ENCODE measurements at places on chromosomes 1 and 21.

DNA sequence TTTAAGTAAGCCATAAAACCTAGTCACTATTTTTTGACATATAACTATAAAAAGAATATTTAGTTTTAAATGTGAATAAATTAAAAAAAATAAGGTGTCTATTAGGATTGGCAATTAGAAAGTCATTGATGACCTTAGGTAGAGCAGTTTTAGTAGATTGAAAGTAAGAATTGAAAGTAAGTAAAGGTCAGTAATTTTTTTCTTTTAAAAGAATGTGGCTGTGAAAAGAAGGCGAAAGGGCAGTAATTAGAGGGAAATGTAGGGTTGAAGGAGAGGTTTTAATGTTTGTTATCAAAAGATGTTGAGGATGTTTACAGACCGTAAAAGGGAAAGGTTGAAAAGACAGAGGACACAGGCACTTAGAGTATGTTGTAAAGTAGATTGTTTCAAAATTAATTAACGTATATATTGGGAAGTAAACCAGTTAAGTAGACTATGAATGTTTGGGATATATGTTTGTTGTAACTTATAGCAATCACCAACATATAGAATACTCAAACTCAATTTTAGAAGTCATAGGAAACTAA lies 41.0 kb downstream of the ZFYVE9 start:
- no peak for DNase-seq

DNA sequence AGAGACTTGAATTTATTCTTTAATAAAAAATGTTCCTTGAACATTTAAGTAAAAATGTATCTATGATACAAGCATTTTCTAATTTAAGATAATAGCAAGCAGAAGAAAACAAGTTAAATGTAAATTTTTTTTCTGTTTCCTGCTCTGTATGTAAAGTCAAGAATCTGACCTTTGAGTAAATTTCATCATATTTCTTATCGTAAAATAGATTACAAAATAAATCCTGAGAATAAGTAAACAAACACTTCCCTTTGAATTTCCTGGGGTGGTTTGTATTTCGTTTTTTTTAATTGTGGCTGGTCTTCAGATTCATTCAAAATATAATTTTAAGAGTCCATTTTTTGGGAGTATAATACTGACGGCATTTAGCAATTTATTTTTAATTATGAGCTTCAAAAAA lies 77.6 kb downstream of the POU2F1 start:
- no peak for DNase-seq

GRCh38 chr1:94983171-94983739 lies 56.3 kb upstream of the CNN3 start:
- DNase-seq: peak; percentile 94

DNA sequence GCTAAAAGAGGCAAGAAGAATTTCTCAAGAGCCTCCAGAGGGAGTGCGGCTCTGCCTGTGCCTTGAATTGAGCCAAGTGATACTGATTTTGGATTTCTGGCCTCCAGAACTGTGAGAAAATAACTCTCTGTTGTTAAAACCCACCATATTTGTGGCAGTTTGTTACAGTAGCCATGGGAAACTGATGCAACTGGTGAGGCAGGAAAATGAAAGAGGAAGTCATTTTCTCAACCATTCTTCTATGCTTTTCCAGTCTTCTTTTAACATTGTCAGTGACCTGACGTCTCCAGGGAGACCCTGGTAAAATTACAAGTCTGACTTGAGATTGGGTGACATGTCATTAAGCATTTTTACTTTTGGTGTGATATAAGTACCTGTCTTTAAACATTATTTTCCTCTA lies 5.8 kb downstream of the OR6P1 start:
- DNase-seq: no peak

DNA sequence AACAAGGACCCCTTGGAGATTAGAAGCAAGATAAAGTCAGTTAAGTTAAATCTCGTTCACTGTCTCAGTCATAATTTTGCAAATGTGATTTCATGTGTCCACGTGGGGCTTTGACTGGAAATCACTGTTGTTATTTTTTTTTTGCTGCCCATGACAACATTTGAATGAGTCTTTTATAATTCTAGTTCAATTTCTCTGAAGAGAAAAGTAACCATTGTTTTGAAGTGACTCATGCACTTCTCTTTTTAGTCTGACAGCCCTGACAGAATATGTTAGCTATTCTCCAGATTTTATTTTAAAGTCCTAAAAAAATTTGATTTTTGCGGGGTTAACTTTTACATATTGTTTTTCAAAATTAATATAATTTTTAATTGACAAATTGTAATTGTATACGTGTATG lies 30.7 kb upstream of the NLRP3 start:
- peak; percentile 31 for DNase-seq

DNA sequence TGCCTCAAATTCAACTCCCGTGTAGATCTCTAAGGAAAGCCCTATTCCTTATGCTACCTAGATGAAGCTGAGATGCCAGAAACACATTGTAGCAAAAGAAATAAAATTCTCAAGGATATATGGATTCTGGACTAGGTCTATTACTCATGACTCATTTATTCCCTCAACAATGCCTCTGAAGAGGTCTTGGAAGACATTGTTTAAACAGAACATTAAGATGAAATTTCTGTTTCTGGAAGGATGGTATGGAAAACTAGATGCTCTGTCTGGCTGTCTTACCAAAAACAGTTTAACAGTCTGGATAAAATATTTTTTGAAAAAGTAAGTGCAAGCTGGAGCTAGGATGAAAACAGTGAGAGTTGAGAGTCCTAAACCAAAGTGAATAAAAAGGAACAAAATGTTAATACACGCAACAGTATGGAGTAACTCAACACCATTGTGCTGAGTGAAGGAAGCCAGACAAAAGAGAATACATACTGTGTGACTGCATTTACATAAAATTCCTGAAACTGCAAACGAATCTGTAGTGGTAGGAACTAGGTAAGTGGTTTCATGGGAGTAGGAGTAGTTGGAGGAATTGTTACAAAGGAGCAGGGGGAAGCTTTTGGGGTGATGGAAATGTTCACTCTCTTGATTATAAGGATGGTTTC lies 59.3 kb upstream of the GNG12 start:
- DNase-seq: no peak

DNA sequence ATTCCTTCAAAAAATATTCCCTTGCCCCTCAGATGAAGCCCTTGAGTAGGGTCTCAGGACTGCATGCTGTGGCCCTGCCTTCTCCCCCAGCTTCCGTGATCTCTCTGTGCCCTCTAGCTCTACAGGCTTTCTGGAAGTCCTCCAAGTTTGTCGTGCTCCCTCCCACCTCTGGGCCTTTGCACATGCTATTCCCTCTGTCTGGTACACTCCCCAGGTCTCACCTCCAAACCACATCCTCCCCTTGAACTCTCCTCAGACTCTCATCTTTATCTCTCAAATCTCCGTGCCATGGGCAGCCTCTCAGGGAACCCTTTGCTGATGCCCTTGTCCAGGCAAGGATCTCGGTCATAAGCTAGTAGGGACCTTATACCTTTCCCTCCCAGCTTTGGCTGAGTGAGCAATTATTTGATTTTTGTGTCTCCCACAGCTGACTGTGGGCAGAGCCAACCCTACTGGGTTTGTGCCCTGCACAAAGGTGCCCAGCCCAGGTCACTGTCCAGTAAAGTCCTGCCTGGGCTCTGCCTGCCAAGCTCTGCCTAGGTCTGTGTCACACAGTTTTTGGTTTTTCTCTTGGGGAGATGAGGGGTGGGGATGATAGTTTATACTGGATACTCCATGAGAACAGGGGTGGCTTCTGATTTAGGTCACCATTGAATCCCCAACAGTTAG lies 188.1 kb downstream of the ZNF281 start:
- DNase-seq: no peak

- no peak for DNase-seq
Observed at GRCh38 chr1:89298461-89298860, 25.8 kb upstream of the GBP5 start.

DNA sequence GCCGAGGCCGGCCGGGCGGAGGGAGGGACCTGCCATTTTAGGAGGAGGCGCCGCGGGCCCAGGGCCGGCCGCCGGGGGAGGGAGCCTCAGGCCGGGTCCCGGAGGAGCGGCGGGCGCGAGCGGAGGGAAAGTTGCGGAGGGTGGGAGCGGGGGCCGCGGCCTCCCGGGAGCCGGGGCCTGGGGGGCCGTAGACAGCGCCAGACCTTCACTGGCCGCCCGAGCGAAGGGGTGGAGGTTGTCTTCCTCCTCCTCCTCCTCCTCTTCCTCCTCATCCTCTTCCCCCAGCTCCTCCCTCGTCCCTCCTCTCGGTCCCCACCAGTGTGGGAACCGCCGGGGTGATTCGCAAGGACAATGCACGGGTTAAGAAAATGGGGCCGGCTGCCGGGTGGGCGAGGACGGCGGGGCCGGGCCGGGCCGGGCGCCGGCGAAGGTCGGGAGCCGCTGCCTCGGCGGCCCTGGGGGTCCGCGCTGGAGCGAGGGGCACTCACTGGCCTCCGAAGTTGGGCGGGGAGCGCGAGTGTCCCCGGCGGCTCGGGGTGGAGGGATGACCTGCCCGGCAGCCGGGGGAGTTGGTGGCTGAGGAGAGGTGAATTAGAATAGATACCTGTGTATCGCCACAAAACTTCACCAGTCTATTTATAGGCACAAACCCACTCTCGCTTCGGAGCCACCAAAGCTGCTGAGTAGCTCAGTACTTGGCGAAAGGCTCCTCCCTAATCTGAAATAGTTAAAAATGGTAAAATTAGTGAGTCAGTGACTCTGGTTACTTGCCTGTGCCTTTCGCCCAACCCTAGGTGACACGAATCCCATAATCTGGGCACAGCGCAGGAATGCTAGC lies 1.3 kb downstream of the DYRK1A start:
- DNase-seq: peak; percentile 42

GRCh38 chr1:44312399-44313196 lies 42.5 kb downstream of the ERI3 start:
- DNase-seq: no peak

- peak; percentile 88 for DNase-seq
Observed at GRCh38 chr1:6743189-6744101, 41.8 kb upstream of the CAMTA1 start.

GRCh38 chr1:10679496-10680220 lies 116.8 kb downstream of the CASZ1 start:
- DNase-seq: peak; percentile 26

GRCh38 chr1:228147768-228148167 lies 2.0 kb upstream of the GJC2 start:
- no peak for DNase-seq

DNA sequence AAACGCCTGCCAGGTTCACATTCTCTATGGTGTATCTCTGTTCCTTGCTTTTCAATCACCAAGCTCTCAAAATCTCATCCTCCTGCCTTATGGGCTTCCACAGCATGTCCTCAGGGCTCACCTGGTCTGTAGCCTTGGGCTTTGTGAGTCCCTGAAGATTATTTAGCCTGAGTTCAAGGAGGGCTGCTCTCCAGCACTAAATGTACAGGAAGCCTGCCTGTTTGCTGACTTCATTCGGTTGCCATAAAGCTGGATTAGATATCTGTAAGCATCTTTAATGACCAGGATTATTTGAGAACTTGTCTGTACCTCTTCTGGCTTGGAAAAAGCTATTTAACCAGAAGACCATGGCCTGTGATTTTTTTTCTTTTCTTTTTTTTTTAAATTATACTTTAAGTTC lies 6.9 kb upstream of the REG4 start:
- no peak for DNase-seq

DNA sequence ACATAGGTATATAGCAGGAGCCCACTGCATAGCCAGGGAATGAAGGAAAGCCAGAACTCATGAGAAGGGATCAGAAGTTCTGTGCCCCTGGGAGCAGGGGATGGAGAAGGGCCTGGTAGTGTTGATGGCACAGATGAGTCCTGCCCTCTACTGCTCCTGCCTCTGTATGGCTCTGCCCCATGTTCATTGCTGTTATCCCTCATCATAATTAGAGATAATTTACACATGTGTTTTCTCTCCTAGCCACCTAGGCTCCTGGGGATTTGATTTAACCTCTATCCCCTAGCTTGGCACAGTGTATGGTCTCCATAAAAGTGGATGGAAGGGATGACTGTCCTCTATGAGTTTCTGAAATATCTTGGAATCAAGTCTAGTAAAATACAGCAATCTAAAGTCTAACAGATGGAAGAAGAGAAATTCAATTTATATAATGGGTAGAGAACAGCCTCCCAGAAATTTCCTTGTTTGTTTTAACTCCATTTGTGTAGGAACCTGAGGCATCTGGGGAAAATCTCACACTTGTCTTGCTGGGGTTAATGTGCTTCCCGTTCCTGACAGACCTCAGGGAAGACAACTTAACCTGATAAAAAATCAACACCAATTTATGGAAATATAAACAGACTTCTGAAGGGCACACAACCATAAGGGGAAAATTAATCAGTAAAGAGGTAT lies 393.8 kb downstream of the HHAT start:
- DNase-seq: no peak

GRCh38 chr1:228104526-228105269 lies 1.6 kb upstream of the C1orf35 start:
- DNase-seq: peak; percentile 37

DNA sequence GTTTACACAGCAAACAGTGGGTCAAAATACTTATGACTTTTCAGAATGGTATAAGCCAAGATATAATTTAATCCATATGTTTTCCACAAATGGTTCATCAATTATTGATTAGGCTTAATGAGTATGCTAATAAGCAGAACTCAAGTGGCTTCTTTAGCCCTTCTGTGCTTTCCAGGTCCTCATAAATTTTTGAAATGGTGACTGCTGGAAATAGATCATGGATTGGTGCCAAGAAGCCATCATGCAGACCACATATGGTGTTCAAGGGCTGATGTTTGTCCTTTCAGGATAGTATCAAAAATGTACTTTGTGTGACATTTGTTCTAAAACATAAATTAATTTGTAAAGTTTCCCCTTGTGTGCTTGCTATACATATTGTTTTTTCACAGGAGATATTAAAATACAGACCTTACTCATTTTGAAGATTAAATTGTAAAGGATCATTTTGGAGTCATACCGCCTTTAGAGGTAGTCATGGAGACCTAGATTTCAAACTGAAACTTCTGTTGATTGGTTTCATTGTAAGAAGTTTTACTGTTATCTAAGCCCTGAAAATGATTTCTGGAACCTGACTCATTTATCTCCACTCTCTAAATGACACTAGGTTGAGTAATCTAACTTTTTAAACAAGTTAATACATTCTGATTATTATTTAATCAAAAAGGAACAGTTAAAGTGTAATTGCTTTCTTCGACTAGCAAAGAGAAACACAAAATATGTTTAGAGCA lies 507.9 kb downstream of the PLA2G4A start:
- DNase-seq: no peak

- no peak for DNase-seq
Observed at GRCh38 chr1:33220676-33221384, 35.5 kb upstream of the ZNF362 start.

- DNase-seq: peak; percentile 31
Observed at GRCh38 chr1:115761601-115762302, 6.8 kb downstream of the CASQ2 start.

- no peak for DNase-seq
Observed at GRCh38 chr1:62373221-62373620, 54.0 kb upstream of the KANK4 start.

DNA sequence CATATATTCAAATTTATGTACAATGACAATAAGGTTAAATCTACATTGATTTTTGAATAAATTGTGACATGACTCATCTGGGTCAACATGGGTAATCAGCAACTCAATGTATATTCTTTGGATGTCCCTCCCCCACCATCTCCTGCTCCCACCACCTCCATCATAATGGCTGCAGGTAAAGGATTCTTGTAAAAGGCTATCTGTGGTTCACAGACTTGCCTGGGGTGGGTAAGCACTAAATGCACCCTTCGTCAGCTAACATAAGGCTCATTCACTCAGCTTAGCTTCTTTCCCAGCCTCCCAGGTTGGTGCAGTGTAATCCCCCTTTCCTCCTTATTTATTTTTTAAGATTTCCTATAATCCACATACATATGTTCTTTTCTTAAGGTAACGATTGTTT lies 355.7 kb upstream of the DPYD start:
- no peak for DNase-seq
